ENCODE measurements at places on chromosomes 12 and 14.

GRCh38 chr14:24067133-24068082 lies 4.0 kb upstream of the CPNE6 start:
- DNase-seq, result no peak

GRCh38 chr12:90017316-90017715 lies 308.7 kb upstream of the ATP2B1 start:
- no peak for DNase-seq

GRCh38 chr12:124764870-124765580 lies 98.6 kb downstream of the SCARB1 start:
- peak; percentile 74 for DNase-seq

- no peak for DNase-seq
Observed at GRCh38 chr12:94150240-94151121, 2.1 kb downstream of the PLXNC1 start.

- DNase-seq, result no peak
Observed at GRCh38 chr14:68199554-68200151, 380.1 kb downstream of the RAD51B start.

GRCh38 chr14:36784541-36784940 lies 122.9 kb downstream of the PAX9 start:
- no peak for DNase-seq

GRCh38 chr12:24307716-24308335 lies 358.4 kb upstream of the SOX5 start:
- DNase-seq, result no peak

DNA sequence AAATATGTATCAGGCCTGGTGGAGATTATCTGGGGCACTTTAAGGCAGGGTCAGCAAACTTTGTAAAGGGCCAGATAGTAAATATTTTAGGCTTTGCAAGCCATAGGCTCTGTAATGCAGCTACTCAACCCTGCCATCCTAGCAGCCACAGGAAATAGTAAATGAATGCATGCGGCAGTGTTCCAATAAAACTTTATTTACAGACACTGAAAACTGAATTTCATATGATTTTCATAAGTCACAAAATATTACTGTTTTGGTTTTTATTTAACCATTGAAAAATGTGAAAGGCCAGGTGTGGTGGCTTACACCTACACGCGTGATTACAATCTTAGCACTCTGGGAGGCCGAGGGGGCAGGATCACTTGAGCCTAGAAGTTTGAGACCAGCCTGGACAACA lies 3.2 kb upstream of the CAMKK2 start:
- no peak for DNase-seq

DNA sequence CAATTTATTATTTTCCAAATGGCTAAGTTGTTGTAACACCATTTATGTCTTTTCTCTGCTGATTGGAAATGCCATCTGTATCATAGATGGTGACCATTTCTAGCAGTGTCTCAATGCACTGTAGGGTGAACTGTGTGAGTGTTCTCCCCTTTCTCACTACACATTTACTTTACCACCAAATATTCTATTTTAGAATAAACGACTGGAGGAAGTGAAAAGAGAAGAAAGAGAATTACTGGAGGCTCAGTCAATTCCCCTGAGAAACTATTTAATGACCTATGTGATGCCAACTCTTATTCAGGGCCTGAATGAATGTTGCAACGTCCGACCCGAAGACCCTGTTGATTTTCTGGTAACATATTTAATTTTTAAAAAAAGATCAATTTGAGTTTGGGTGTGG lies 15.5 kb upstream of the PAPOLA start:
- DNase-seq, result no peak

DNA sequence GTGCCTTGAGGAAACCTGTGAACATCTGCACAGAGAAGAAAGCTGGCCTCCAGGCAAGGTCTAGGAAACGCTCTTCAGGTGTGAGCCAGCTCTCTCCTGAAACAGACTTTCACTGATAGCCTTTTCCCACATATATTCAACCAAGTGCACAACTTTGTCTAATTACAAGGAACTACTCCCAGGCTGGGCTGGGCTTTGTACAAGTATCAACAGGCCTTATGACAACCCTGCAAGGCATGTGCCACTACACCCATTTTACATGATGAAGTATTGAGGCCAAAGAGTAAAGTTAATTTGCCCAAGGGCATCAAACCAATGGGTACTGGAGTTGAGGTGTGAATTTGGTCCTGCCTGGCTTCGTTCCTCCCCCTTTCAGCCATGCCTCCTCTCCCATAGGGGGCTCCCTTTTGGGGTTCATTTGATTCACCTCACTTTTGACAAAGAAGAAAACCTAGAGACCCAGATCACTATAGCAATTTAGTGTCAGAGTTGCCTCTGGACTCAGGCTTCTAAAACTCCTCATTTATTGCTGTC lies 2.1 kb downstream of the CSRP2 start:
- no peak for DNase-seq

DNA sequence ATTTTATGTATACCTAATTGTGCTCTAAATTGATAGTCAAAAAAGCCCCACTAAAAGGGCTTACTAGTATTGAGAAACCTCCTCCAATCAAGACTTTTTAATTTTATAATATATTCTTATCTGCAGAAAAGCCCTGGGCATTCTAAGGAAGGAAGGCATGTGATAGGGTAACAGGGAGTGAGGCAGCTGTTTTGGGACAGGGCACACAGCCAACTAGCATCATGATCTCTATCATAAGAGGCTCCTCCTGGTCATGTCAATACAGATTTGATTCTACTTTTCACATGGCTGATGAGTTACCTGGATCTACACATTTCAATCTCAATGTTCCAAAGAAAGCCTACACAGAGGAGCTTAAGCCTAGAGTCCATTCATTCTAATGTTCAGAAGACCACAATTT lies 9.1 kb downstream of the ADAM20 start:
- DNase-seq, result no peak

DNA sequence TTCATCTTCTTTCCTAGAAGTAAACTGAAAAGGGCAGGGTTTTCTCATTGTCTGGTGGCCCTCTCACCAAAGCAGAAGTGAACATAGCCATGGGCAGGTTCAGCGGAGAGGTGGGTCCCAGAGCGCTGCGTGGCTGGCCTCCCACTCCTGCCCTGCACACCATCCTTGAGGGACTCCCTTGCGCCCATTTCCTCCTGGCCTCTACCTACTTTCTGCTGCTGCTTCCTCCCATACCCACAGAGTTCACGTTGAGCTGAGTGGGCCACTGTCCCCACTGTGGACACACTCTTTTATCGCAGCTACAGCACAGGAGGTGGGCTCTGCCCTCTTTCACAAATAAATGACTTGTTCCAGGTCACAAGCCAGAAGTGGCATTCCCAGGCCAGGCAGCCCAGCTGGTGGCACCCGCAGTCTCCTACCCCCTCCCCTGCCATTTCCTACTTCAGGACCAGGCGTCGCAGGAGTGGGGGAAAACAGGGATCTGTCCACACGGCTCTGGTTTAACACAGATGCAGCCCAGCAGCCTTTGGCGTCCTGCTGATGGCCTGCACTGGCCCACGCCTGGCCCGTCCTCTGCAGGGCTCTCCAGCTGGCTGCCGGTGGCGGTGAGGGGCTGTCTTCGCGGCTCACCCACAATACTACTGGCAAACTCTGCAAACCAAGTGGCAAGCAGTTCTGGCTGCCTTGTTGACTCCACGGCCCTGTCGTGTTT lies 4.9 kb downstream of the SIVA1 start:
- no peak for DNase-seq

GRCh38 chr14:63431466-63431865 lies 111.7 kb downstream of the PPP2R5E start:
- DNase-seq, result no peak

- no peak for DNase-seq
Observed at GRCh38 chr12:26088998-26089397, 35.8 kb downstream of the BHLHE41 start.

DNA sequence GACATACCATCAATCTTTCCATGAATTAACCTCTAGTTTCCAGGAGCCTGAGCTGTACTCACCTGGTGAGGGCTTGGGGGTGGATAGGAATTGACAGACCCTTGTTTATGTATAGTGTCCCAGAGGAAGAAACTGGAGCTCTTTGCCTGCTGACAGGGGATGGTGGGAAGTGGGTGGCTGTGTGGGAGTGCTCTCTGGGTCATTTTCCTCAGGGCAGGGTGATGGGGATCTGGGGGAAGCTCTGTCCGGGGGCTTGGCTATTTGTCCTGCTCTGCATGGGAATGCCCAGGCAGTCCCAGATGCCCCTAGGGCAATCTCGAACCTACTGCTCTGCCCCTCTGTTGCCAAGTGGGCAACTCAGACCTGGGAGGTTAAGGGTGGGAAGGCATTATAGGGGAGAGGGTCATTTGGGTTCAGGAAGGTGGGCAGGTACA lies 21.8 kb upstream of the DHRS2 start:
- no peak for DNase-seq

- DNase-seq, result peak; percentile 34
Observed at GRCh38 chr12:100399095-100399494, 42.2 kb downstream of the SLC17A8 start.

DNA sequence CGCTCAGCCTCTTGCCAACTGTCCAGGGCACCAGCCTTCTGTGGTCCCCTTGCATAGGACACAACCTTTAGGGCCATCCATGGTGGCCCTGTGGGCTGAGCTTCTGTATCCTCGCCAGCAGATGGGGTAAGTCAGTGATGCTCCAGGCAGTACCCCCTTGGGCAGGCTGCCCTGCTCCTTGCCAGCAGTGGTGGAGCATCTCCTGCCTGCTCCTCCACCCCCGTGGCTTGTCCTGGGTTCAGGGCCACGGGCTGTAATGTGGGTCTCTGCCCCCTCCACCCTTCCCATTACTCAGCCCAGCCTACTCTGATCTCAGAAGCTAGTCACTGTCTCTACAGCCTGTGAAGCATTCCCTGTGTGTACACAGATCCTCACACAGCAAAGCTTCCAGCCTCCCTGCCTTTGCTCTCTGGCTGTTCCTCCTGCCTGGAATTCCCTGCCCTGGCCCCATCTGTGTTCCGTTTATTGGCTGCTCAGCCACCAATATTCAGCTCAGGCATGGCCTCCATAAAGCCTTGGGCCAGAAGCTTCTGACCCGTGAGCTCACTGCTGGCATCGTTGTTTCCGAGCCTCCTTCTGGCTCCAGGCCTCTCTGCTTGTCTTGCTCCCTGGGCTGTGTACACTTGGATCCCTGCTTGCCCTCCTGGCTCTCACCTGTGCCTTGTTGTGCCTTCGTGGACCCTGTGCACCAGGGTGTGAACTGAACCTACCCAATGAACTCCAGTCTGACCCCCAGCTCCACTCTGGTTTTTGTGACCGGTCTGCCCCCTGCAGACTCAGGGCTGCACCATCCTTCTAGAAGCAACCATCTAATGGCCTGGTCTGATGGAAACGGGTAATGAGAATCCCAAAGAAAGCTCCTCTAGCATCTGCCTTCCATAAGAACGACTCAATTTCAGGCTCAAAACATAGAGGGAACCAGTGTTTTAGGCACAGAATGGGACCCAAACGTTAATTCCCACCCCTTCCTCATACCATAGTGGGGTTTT lies 177.0 kb upstream of the PRMT8 start:
- no peak for DNase-seq

DNA sequence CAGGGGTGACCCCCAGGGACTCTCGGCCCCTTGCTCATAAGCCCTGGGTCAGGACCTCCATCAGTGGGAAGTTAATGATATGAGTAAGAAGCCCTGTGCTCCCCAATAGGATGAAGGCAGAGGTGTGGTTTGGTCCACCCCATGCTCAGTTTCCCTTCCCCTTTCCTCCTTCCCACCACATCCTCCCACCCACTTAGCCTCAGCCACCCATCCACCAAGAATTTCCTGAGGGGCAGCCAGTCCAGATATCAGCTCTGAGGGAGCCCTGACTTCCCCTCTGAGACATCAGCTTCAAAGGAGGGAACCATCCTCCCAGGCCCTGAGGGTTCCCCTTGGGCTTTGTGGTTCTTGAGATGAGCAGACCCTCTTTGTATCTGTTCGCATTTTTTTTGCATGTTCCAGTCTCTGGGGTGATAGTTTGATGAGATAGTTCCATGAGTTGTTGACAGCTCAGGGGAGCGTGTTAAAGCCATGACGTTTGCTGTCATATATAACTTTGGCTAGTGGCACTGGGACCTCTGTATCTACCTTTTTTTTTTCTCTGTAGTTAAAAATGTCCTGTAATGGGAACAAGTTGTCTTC lies 71.2 kb downstream of the LGMN start:
- DNase-seq, result no peak

DNA sequence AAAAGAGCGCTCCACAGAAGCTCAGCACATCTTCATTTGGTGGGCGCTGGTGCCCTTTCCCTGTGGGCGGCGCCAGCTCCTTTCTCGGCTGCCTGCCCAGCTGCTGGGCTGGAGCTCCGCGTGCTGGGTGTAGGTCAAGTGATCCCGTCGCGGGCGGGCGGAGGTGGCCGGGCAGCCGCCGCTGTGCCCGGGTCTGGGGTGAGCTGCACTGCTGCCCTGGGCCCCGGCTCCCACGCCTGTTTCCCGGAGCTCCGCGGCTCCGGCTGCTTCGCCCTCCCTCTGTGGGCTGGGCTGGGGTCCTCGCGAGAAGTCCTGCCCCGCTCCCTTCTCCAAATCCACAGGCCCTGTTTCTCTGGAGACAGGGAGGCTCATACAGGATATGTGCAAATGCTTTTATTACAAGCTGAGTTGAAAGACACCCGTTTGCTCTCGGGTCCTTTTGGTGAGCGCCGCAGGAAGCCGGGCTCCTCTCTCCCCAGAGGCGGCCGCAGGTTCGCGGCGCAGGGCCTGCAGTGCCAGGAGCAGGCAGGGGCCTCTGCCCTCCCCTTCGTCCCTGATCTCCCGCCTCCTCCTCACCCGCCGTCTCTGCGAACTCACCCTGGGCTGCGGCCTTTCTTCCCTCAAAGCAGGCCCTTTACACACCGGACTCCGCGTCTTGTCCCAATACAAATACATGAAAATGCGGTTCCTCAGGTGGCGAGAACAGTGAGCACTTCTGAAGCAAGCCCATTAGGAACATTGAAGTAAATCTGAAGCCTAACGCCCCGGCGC lies 67.8 kb upstream of the CAPRIN2 start:
- no peak for DNase-seq

GRCh38 chr14:71415404-71415690 lies 508.1 kb downstream of the PCNX1 start:
- DNase-seq, result no peak

DNA sequence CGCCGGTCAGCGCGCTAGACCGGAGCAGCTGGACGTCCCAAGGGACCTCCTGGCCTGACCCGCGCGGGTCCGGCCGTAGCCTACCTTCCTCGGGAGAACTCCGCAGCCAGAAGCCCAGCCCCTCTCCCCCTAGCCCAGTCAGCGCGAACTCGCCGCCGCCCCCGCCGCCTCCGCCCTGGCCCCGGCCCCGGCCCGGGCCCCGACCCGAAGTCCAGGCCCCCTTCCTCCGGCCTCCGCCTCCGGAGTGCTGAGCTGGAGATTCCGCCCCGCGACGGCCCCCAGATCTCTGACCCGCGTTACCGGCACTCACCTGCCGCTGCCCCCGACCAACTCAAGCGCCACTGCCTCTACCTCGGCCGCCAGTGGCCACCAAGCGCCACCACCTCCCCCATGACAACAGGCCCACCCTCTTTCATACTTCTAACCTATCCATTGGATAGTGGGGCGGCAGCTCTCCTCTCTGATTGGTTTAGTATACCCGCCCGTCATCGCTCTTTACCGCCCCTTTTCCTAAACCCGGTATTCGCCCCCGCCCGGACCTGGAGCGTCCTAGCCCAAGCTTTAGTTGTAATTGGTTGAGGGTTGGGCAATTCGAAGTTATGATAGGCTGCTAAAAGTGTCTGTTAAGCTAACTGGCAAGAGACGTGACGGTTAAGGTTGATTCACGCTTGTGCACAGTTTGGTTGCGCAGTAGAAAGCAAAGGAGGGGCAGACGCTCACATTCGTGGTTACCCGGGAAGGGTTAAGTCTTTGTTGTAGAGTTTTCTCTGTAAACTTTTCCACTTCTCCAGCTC lies at the start of gene NUMB:
NUMB (minus strand) TSS at position 364 of the 794 bp plus-strand sequence. CDS start 102,795 bp downstream, outside the sequence.
- DNase-seq, result peak; percentile 100

All from NCI-H2171 (cell line).